Effector CD4-positive, alpha-beta T cell (primary cell): ENCODE measurements at places on chromosomes 13 and 19.

GRCh38 chr13:23467932-23468278 lies 34.4 kb upstream of the SACS start:
- DNase-seq = no peak

GRCh38 chr13:94112731-94113130 lies 366.8 kb downstream of the DCT start:
- DNase-seq = no peak

DNA sequence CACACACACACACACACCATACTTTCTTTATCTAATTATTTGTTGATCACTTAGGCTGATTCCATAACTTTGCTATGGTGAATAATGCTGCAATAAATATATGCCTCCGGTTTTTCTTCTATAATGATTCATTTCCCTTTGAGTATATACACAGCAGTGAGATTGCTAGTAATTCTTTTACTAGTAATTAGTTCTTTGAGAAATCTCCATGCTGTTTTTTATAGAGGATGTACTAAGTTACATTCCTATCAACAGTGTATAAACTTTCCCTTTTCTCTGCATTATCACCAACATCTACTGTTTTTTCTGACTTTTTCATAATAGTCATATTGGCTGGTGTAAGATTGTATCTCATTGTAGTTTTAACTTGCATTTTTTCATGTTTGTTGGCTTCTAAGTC lies 1405.1 kb downstream of the PCDH9 start:
- DNase-seq = no peak

DNA sequence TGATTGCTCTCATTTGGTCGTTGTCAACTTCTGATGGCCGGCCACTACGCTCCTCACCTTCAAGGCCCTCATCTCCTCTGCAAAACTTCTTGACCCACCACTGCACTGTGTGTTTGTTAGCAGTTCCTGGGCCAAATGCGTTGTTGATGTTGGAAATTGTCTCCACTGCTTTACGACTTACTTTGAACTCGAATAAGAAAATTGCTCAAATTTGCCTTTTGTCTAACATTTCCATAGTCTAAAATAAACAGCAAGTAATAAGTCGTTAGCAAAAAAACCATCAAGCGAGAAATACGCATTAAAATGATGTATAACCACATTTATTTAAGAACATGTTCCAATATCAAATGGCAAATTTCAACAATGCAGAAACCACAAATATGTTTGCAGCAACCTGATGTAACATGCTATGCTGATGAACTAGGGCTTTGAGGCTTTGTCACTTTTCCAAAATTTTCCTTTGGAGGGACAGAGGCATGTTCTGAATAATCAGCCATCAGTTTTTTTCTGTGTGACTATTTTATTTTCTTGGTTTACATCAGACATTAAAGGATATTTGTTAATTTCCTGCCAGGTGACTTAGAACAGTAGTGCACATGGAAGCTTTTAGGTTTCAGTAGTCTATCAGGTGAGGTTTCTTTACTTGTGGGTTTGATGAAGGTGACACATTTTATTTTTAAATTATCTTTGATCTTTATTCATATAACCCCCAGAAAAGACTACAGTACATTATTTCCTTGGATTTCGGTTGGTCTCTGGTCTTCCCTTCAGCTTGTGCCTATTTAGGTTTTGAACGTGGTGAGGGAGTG lies 74.7 kb upstream of the TEX29 start:
- no peak for DNase-seq

- no peak for DNase-seq
Measured at GRCh38 chr19:38701455-38702063, 42.7 kb downstream of the CAPN12 start.

DNA sequence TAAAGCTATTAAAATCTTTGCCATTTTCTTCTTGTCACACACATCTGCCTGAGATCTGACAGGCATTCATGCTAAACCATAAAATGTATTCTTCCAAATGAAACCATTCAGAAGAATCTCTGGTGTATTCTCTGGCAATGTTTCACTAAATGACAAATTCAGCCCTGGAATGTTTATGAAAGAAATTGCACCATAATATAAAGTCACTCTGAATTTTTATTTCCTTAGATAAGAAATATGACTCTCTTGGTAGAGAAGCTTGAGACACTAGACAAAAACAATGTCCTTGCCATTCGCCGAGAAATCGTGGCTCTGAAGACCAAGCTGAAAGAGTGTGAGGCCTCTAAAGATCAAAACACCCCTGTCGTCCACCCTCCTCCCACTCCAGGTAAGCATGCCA lies 14.3 kb downstream of the OLFM4 start:
- DNase-seq = no peak

GRCh38 chr13:84237143-84237542 lies 354.9 kb upstream of the SLITRK1 start:
- DNase-seq = no peak

- DNase-seq = no peak
Measured at GRCh38 chr19:8609279-8610040, 1.1 kb downstream of the ADAMTS10 start.

- DNase-seq = no peak
Measured at GRCh38 chr19:13051557-13052165, 51.0 kb downstream of the LYL1 start.

DNA sequence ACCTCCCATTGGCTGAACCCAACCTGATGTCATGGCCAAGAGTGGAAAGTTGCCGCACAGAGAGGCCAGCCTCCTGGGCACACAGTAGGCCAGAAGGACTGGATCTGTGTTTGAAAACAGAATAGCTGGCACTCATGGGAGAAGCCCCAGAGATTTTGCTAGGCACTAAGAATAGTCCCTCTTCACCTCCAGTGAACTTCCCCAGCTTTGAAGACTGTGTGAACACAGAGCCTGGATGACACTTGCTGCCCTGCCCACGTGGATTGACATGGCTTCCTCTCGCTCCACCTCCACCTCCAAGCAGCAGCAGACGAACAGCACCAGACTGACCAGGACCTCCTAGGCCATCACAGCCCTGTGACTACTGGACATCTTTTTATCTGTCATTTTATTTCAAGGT lies 37.9 kb upstream of the KL start:
- DNase-seq = no peak

- DNase-seq = no peak
Measured at GRCh38 chr19:2059422-2060201, 8.6 kb upstream of the MKNK2 start.

DNA sequence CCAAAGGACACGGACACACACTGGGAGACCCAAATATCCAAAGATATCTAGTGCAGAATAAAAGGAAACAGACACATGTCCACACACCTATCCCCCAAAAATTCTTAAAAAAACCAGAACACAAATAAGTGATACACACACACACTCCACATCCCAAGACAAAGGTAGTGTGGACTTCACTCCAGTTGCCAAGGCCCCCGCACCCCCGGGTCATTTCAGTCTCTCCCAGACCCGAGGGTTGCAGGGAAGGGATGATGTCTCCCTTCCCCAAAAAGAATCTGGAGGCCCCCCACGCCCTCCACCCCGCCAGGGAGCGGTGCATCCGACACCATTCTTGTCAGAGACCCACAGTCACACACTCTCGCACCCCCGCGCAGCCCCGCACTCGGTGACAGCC lies 407 bp downstream of the DPF1 start:
- no peak for DNase-seq

DNA sequence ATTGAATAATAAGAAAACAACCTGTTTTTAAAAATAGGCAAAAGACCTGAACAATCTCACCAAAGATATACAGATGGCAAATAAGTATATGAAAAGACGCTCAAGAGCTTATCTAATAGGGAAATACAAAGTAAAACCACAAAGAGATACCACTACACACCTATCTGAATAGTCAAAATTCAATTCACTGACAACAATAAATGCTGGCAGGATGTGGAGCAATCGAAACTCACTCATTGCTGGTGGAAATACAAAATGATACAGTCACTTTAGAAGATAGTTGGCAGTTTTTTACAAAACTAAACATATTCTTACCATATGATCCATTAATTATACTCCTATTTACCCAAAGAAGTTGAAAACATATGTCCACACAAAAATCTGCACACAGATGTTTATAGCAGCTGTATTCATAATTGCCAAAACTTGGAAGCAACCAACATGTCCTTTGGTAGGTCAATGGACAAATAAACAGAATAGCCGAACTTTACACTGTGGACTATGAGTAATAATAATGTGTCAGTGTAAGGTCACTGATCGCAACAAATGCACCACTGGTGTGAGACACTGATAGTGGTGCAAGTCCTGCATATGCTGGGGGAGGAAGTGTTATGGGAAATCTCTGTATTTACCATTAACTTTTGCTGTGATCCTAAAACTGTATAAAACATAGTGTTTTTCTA lies 20.8 kb downstream of the ZC3H13 start:
- no peak for DNase-seq
